ENCODE measurements at places on chromosomes 3 and 15.

- no peak for DNase-seq
Measured at GRCh38 chr3:61634678-61635077, 73.3 kb downstream of the PTPRG start.

DNA sequence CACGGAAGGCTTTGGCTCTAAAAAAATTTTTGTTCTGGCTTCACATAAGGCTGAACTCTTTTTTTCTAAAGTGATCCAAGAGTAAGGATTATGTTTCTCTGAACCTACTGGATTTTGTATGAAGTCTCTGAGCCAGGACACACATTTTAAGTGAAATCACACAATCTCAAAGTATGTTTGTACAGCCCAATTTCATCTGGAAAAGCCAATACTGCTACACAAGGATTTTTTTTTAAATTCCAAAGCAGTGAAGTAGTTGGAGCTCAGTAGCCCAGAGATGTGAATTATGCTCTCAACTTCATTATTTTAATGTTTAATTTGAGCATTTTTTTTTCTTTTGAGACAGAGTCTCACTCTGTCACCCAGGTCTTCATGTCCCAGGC is 243.9 kb downstream of the FAM43A start:
- DNase-seq, result no peak

GRCh38 chr15:99442252-99442897 is 123.4 kb upstream of the MEF2A start:
- DNase-seq, result no peak

DNA sequence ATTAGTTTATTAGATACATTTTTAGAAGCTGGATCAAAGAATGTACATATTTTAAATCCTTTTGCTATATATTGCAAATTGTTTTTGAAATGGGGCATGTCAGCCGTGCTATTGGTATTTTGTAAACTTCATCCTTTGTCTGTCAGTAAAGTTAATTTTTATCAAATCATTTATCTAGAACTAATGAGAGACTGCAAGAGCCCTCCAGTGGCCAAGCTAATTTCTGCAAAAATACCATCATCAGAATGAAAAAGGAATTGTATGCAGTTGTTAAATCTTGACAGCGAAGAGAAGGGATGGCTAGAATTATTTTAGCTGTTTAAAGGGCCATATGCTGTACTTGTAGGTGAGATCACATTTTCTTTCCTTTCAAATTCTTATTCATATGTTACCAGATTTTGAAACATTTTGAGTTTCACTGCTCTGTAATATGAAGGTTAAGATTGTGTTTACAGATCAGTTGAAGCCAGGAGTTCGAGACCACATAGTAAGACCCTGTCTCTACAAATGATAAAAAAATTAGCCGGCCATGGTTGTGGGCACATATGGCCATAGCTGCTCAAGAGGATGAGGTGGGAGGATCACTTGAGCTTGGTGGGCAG is 8.1 kb upstream of the CLDN11 start:
- no peak for DNase-seq

DNA sequence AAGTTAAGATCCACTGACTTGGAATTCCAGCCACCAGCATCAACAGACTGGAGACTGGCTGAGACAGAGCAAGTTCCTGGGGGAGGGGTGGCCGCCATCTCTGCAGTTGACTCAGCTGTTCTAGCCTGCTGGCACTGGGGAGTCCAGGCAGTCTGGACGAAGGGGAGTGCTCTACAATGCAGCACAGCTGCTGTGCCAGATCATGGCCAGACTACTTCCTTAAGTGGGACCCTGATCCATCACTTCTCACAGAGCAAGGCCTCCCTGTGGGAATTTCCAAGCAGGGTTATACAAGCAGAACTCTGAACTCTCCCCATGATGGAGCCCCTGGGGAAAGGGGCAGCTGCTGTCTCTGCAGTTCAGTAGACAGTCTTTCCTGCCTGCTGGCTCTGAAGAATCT is 35.2 kb downstream of the PYGO1 start:
- DNase-seq, result no peak

GRCh38 chr15:36978126-36978525 is 122.2 kb downstream of the MEIS2 start:
- no peak for DNase-seq

DNA sequence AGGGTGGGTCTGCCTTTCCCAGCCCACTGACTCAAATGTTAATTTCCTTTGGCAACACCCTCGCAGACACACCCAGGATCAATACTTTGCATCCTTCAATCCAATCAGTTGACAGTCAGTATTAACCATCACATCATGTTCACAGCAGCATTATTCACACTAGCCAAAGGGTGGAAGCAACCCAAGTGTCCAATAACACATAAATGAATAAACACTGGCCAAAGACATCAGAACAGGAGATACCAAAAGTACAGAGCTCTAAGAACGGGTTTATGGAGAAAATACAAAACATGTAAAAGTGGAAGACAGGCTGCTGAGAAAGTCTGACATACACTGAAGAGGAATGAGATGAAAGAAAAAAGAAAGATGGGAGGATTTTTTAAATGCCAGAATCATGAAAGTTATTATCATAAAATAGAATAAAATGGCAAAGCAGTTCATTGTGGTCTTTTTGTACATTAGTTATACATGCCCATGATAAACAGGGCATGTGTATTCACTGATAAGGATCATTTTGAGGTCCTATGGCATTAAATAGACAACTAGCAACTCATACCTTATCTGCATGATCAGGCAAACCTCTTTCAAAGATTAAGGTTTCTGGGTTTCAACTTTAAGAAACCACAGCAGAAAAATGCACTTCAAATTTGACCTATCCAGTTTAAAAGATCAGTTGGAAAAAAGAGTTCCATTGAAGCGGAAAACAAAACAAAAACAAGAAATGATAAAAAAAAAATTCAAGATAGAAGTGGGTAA is 22.9 kb downstream of the DNAAF4 start:
- DNase-seq, result no peak

GRCh38 chr3:172247525-172248274 is 200.6 kb downstream of the GHSR start:
- no peak for DNase-seq

GRCh38 chr3:126023390-126023789 is 54.4 kb downstream of the ROPN1B start:
- DNase-seq, result no peak

DNA sequence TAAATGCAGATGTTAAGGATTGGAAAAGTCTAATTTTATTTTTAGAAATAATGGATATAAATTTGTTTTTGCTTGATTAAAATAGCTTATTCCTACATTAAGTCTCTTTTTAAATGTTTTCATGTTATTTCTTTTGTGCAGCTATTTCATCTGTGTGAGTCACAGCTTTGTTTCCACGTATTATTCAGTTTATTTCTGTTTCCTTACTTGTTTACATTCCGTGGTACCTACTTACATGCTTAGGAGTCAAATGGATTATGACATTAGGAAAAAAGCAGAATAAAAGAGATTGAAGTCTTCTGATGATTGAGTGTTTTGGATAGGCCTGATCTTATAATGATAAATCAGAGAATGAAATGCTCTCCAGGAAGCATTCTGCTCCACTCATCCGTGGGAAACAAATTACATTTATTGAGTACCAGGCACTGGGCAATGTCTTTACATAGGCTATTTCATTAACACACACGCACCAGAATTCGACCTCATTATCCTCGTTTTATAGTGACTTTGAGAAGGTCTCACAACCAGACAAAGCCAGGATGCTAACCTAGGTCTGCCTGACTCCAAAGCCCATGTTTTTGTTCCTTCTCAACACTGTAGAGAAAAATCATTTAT is 38.1 kb upstream of the RASA2 start:
- no peak for DNase-seq

- DNase-seq, result no peak
Measured at GRCh38 chr3:127799476-127800222, 22.7 kb downstream of the MGLL start.

DNA sequence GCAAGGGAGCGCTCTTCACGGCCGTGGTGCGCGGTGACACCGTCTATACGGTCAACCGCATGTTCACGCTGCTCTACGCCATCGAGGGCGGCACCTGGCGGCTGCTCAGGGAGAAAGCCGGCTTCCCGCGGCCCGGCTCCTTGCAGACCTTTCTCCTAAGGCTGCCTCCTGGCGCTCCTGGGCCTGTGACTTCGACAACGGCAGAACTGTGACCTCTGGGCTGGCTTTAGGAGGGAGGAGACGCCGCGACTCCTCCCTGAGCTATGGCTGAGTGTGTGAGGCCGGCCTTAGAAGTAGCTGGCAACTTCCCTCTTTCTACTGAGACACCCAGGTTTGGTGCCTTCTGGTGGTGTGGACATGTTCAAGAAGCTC is 1.4 kb downstream of the KBTBD13 start:
- DNase-seq, result no peak

GRCh38 chr15:100895721-100896120 is 16.1 kb downstream of the ALDH1A3 start:
- no peak for DNase-seq

DNA sequence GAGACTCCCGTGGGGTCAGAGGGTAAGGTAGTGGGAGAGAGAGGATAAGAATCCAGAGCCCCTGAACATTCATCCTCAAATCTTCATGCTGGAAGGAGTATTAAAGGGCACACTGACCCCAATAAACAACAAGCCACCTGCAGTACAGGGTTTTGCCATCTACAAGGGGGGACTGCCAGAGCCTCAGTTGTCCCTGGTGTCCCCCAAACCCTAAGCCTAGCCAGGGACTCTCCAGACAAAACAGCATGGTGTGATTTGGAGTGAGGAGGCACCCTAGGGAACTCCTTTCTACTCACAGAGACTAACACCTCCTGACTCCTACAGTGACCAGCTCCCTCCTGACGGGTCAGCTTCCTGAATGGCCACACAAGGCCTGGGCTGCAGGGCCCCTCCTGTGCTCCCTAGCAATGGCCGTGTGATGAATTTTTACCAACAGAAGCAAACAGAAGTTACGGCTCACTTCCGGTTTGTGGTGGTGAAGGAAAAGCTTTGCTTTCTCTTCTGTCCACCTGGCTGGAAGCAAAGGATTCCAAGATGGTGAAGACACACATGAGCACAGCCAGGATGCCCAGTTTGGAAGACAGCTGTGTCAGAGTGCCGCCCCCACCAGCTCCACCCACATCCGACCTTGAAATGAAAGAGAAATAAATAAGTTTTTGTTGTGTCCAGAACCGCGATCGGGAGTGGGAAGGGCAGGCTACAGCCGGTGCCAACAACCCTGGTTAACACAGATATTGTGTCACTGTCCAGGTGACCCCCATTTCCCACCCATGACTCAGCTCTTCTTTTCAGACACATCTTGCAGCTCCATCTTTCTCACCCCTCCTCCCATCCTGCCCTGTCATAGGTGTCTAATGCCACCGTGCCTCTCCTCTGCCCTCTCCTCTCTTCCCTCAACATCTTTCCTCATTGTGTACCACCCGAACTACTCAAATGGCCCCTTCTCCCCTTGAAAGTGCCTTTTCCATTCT is 69.6 kb upstream of the ATP13A3 start:
- no peak for DNase-seq

DNA sequence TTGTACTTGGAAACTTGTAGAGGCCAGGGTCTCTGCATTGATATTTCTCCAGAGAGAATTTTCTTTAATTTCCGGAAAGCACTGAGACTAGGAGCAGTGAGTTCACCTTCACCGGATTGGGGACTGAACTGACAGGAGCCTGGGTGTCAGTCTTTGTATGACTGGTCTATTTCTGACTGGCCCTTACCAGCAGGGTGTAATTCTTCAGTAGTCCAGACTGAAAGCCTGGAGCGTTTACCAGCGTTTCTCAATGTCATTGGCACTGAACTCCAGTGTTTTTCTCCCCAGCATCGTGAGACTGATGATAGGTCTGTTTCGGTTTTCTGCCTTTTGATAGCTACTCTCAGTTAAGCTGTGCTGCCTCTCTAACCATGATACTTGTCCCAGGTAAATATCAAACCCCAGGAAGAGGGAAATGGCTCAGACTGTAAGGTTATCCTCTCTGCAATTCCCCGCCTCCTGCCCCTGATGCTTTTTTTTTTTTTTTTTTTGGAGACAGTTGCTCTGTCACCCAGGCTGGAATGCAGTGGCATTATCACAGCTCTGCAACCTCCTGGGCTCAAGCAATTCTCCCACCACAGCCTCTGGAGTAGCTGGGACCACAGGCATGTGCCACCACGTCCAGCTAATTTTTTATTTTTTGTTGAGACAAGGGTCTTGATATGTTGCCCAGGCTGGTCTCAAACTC is 103.6 kb downstream of the CACNA2D3 start:
- no peak for DNase-seq

DNA sequence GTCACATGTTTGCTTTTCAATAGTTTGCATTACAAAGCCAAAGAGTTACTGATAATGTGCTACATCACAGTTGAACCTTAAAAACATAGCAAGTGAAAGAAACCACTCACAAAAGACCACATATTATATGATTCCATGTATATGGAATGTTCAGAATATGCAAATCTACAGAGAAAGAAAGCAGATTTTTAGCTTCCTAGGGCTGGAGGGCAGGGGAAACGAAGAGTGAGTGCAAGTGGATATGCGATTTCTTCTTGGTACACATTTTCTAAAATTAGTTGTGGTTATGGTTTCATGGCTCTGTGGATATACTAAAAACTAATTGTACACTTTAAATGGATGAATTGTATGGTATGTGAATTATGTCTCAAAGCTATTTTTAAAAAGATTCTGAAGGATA is 4.0 kb upstream of the GBE1 start:
- DNase-seq, result no peak

- no peak for DNase-seq
Measured at GRCh38 chr15:48091522-48091921, 29.3 kb upstream of the SLC24A5 start.

GRCh38 chr3:123759311-123759710 is 124.8 kb downstream of the MYLK start:
- no peak for DNase-seq

- no peak for DNase-seq
Measured at GRCh38 chr3:39971559-39972031, 162.2 kb downstream of the MYRIP start.

- DNase-seq, result no peak
Measured at GRCh38 chr15:98518823-98519561, 129.3 kb upstream of the IGF1R start.

GRCh38 chr3:24810881-24811280 is 316.2 kb upstream of the THRB start:
- DNase-seq, result no peak

DNA sequence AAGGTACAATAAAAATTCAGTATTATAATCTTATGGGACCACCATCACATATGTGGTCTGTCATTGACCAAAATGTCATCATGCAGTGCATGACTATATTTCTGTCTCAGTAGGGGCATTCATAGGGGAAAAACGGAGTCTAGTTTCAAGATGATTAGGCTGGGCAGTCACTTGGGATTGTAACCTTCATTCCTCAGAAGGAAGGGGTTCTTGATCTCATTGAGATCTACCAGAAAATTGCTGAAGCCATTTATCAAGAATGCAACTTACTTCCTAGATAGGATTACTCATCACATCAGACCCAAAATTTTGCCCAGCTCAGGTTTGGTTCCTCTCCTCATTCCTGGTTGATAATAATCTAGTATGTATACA is 37.3 kb downstream of the BTD start:
- DNase-seq, result no peak

- no peak for DNase-seq
Measured at GRCh38 chr3:120052225-120052624, 42.0 kb downstream of the GSK3B start.

DNA sequence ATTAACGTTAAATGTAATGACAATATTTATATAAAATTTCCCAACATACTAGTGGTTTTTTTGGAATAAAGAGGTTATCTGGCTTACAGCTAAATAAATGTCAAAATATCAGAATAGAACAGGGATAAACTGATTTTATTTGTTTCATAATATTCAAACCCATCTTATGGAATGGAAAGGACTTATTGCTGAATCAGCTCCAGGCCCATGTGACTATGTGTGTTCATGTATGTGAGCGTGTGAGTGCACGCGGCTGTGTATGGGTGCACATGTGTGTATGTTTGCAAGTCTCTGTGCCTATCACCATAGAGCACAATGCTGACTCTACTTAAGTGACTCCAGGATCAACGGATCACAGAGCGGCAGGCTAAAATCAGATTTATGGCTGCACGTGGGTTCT is 392.3 kb upstream of the GRM7 start:
- DNase-seq, result no peak
